ENCODE measurements at places on chromosomes 16 and 17. TPM values are rescaled to one million over a fixed set of nuclear protein-coding genes. Genes with fewer than 3 reads are reported as not detected.

Gene OTOP2
- total RNA-seq = not detected

Gene RBFOX1
- total RNA-seq = not detected

Gene LITAFD
- not detected for total RNA-seq

Gene CCDC200
- not detected for total RNA-seq

Gene RGS9
- total RNA-seq = 1.2 TPM

Gene SGF29
- 11.2 TPM for total RNA-seq

Gene AGRP
- not detected for total RNA-seq

Gene CACNG5
- not detected for total RNA-seq

Gene KRTAP4-3
- total RNA-seq = not detected

Gene SMYD4
- 7.9 TPM for total RNA-seq

Gene CBLN1
- total RNA-seq = not detected

Gene ZNHIT3
- total RNA-seq = 20.4 TPM

Gene CA7
- not detected for total RNA-seq

Gene TAF1C
- total RNA-seq = 23.0 TPM

Gene ALDH3A1
- total RNA-seq = 1.6 TPM

Gene SLC5A11
- total RNA-seq = not detected

Gene TUBG1
- total RNA-seq = 31.8 TPM

Gene C1QL1
- 0.99 TPM for total RNA-seq

Gene TPSG1
- total RNA-seq = not detected

Gene CTRL
- 0.33 TPM for total RNA-seq

Gene SSTR5
- total RNA-seq = not detected

Gene SDR42E1
- 0.15 TPM for total RNA-seq

Gene OR1F1
- not detected for total RNA-seq

Gene TM4SF5
- total RNA-seq = not detected

Gene EME1
- total RNA-seq = 10.9 TPM

Gene TRPV2
- total RNA-seq = 89.5 TPM

Gene NPIPA2
- 1.2 TPM for total RNA-seq

Gene WNT3
- 1.2 TPM for total RNA-seq

Gene GCSH
- 9.3 TPM for total RNA-seq

Gene ANKFN1
- total RNA-seq = not detected

Gene SRL
- total RNA-seq = 0.29 TPM

Gene VPS35
- 198 TPM for total RNA-seq

Gene PERCC1
- not detected for total RNA-seq

Gene GP2
- not detected for total RNA-seq

Gene NOTUM
- not detected for total RNA-seq

Gene MYOCD
- total RNA-seq = not detected

Gene TBC1D3B
- 1.5 TPM for total RNA-seq
